ENCODE measurements at places on chromosomes 11 and 22. TPM values are rescaled to one million over a fixed set of nuclear protein-coding genes. Genes with fewer than 3 reads are reported as not detected.

DNA sequence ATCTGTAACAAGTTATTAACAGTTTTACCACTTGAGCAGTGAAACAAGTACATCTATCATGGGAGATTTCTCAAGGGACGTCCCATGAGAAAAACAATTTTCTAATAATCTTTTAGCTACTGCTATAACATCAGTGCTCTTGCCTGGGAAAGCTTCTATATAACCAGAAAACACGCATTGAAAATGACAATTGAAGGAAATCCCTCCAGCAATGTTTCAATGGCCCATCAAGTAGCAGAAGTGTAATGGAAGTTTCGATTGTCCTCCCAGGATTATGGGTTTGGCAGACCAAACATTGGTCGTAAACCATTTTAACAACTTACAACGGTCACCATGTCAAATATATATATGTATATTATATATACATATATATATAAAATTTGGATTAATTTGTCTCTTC, 8.0 kb upstream of the PRR33 start:
- DNase-seq, result no peak
- no peaks in the 10 kb centered on the region for H3K36me3 ChIP-seq
- H3K4me1 ChIP-seq, result no peaks in the 10 kb centered on the region

GRCh38 chr22:20530368-20531153, 23.2 kb downstream of the MED15 start:
- H3K27me3 ChIP-seq, result no peaks in the 10 kb centered on the region
- H3K4me3 ChIP-seq, result no peak overlapping the region
- peak overlapping the region; percentile 94 for H3K27ac ChIP-seq
- peaks cover 13% of the 10 kb centered on the region for H3K36me3 ChIP-seq

DNA sequence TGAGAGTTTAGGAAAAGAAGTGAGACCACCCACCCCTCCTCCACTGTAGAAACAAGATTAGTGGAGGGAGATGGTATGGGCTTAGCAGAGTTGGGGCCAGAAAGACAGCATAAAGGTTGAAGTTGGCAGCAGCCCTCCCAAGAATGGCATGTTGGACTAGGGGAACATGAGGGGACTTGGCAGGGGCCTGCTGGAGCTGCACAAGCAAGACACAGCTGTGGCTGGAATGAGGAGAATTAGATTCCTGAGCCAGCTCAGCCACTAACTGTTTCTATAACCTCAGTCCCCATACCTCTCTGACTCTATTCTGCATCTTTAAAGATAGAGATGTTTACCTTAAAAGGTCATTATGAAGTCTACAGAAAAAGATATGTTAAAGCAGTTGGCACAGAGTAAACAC, 13.2 kb downstream of the MAP6 start:
- H3K27ac ChIP-seq, result no peak overlapping the region
- H3K27me3 ChIP-seq, result no peaks in the 10 kb centered on the region
- no peak overlapping the region for H3K4me3 ChIP-seq
- H3K36me3 ChIP-seq, result no peaks in the 10 kb centered on the region

- peak overlapping the region; percentile 26 for H3K4me3 ChIP-seq
- H3K27me3 ChIP-seq, result no peaks in the 10 kb centered on the region
- peaks cover 48% of the 10 kb centered on the region for H3K4me1 ChIP-seq
- H3K36me3 ChIP-seq, result peaks cover 52% of the 10 kb centered on the region
- H3K27ac ChIP-seq, result peak overlapping the region; percentile 13
Measured at GRCh38 chr11:118635237-118635591, 27.8 kb downstream of the PHLDB1 start.

- DNase-seq, result no peak
- peaks cover 33% of the 10 kb centered on the region for H3K4me1 ChIP-seq
- H3K27ac ChIP-seq, result no peak overlapping the region
- H3K27me3 ChIP-seq, result peaks cover 10% of the 10 kb centered on the region
- peak overlapping the region; percentile 14 for H3K4me3 ChIP-seq
Measured at GRCh38 chr11:2811206-2812091, 74.1 kb downstream of the CDKN1C start.

- H3K27me3 ChIP-seq, result no peaks in the 10 kb centered on the region
- H3K4me3 ChIP-seq, result peak overlapping the region; percentile 88
- H3K36me3 ChIP-seq, result peaks cover 42% of the 10 kb centered on the region
Measured at GRCh38 chr11:62830904-62831519, 839 bp downstream of the STX5 start.

GRCh38 chr11:128480665-128481064, 106.7 kb downstream of the ETS1 start:
- H3K36me3 ChIP-seq, result peaks cover 24% of the 10 kb centered on the region
- peaks cover 80% of the 10 kb centered on the region for H3K4me1 ChIP-seq
- no peaks in the 10 kb centered on the region for H3K27me3 ChIP-seq

GRCh38 chr11:36763187-36763586, 165.2 kb upstream of the RAG2 start:
- no peaks in the 10 kb centered on the region for H3K4me1 ChIP-seq
- H3K27ac ChIP-seq, result no peak overlapping the region
- H3K27me3 ChIP-seq, result no peaks in the 10 kb centered on the region
- no peak for DNase-seq
- no peak overlapping the region for H3K4me3 ChIP-seq
- H3K36me3 ChIP-seq, result no peaks in the 10 kb centered on the region

DNA sequence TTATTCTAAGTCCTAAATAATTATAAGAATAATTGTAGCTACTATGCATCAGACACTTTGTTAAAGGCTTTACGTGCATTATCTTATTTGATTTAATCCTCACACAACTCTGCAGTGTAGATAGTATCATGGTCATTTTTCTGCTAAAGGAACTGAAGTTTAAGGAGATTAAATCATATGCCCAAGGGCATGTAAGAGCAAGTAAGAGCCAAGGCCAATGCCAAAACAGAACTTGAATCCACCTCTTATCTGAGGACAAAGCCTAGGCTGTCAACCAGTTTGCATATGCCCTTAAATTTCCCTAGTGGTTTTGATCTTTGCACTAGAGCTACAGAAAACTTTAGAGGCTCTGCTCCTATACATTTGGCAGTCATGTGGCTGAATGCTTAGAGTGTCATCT, 65.6 kb upstream of the OR5AK2 start:
- no peak overlapping the region for H3K27ac ChIP-seq
- no peaks in the 10 kb centered on the region for H3K4me1 ChIP-seq
- H3K27me3 ChIP-seq, result no peaks in the 10 kb centered on the region

GRCh38 chr11:78061088-78061920, 2.4 kb upstream of the THRSP start:
- peaks cover 5% of the 10 kb centered on the region for H3K4me1 ChIP-seq
- peak overlapping the region; percentile 52 for H3K27ac ChIP-seq
- H3K4me3 ChIP-seq, result no peak overlapping the region
- no peaks in the 10 kb centered on the region for H3K36me3 ChIP-seq
- no peak for DNase-seq

DNA sequence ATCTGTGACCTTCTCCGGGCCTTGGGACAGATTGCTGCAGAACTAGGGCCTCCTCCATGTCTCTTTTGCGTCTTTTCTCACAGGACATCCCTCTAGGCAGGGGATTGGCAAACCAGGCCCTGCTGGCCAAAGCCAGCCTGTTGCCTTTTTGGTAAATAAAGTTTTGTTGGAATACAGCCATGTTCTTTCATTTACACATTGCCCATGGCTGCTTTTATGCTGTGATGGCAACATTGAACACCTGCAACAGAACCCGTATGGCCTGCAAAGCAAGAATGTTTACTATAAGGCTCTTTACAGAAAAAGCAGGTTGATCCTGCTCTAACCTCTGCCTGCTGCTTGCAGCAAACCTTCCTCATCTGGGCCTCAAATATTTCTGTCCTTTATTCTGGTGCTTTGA, 56.8 kb upstream of the B3GAT1 start:
- no peak overlapping the region for H3K27ac ChIP-seq
- DNase-seq, result no peak
- no peak overlapping the region for H3K4me3 ChIP-seq
- H3K27me3 ChIP-seq, result peaks cover 56% of the 10 kb centered on the region
- H3K4me1 ChIP-seq, result peaks cover 4% of the 10 kb centered on the region

GRCh38 chr11:130828741-130829140, 87.5 kb downstream of the SNX19 start:
- peaks cover 15% of the 10 kb centered on the region for H3K4me1 ChIP-seq
- no peak for DNase-seq
- no peaks in the 10 kb centered on the region for H3K36me3 ChIP-seq
- H3K27me3 ChIP-seq, result peaks cover 2% of the 10 kb centered on the region
- H3K27ac ChIP-seq, result no peak overlapping the region

GRCh38 chr11:119706887-119707286, 22.1 kb downstream of the NECTIN1 start:
- H3K4me3 ChIP-seq, result no peak overlapping the region
- H3K4me1 ChIP-seq, result peaks cover 57% of the 10 kb centered on the region
- H3K27me3 ChIP-seq, result no peaks in the 10 kb centered on the region
- DNase-seq, result no peak
- no peak overlapping the region for H3K27ac ChIP-seq
- peaks cover 7% of the 10 kb centered on the region for H3K36me3 ChIP-seq

DNA sequence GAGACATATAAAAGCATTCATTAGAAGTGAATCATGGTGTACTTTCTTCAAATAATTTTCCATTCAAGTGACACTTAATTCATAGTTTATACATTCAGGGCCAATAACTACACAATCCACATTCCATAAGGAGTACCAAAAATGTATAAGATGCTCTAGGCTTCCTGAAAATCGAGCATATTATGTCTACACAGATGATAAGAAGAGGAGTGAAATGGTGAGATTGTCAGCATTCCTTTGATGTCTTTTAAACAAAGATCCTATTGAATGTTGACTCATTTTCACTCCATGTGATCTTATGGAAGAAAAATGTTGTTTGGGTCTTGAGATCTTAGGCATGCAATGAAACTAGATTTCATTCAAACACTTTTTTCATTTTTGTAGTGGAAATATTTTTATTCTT, 843.2 kb downstream of the KCNA4 start:
- H3K4me3 ChIP-seq, result no peak overlapping the region
- H3K27me3 ChIP-seq, result no peaks in the 10 kb centered on the region

- no peaks in the 10 kb centered on the region for H3K4me1 ChIP-seq
- no peak for DNase-seq
- no peak overlapping the region for H3K27ac ChIP-seq
Measured at GRCh38 chr11:26649884-26650283, 72.0 kb downstream of the SLC5A12 start.

DNA sequence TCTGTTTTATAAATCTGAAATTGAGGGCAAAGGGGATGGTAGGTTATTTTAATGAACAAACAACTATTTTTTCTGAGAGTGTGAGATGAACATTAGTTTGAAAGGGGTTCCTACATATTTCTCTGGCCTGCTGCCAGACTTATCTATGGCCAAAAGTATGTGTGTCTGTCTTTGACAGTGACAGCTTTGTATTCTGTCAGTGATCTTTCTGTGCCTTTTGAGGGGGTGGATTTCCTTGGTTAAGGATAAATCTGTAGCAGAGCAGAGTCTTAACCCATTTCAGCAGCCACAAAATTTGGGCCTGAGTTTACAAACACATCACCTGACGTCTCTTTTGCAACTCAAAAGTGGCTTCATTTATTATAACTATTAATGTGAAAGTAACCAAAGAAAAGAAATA, 30.9 kb downstream of the ZFTA start:
- no peaks in the 10 kb centered on the region for H3K36me3 ChIP-seq
- H3K4me3 ChIP-seq, result no peak overlapping the region
- DNase-seq, result no peak
- H3K27ac ChIP-seq, result no peak overlapping the region
- no peaks in the 10 kb centered on the region for H3K27me3 ChIP-seq

DNA sequence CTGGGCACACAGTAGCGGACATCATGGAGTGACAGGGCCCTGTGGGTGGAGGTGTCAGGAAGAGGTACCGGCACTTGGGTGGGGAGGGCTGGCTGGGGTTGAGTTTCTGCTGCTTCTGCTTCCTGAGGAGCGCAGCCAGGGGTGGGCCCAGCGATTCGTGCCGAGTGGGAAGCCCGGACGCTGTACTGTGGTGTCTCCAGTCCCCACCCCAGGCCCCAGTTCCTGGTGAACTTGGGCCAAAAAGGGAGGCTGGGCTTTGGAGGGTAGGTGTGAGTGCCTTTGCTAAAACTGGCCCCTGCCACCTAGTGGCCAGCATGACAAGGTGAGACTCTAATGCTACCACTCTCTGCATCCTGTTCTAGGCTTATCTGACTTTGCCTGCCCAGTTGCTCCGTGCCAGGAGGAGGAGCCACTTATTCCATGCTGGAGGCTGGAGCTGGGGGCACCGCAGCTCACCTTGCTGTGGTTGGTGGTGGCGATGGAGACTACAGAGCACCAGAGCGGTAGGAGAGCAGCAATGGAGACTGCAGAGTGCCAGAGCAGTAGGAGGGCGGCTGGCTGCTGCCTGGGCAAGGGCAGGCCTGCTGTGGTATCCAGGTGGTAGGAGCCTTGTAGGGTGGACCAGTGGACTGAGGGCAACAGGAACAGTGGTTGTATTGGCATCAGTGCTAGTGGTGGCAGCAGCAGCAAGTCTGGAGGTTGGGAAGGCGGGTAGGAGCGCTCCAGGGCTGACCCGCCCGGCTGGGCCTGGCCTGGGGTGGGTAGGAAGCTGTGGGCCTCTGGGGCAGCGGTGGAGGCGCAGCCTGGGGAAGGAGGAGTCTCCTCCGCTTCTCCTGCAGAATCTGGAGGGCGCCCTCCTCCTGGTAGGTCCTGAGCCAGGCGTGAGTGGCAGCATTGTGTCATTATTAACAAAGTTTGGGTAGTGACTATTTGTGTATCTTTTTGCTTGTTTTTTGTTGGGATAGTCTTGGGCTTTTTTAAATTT, 2.2 kb upstream of the RFPL2 start:
- H3K4me1 ChIP-seq, result peaks cover 21% of the 10 kb centered on the region
- no peaks in the 10 kb centered on the region for H3K36me3 ChIP-seq
- DNase-seq, result no peak
- H3K27ac ChIP-seq, result no peak overlapping the region

GRCh38 chr11:65896034-65896999, 3.9 kb downstream of the FOSL1 start:
- H3K27me3 ChIP-seq, result no peaks in the 10 kb centered on the region
- DNase-seq, result no peak
- peaks cover 59% of the 10 kb centered on the region for H3K4me1 ChIP-seq
- no peak overlapping the region for H3K27ac ChIP-seq

The TP53I11 gene
- total RNA-seq, result 58.0 TPM

The TIMP3 gene
- total RNA-seq, result 148 TPM

The POU2AF1 gene
- not detected for total RNA-seq

The CACNA1I gene
- 0.08 TPM for total RNA-seq

The PPFIA1 gene
- 96.5 TPM for total RNA-seq

The OR2D2 gene
- 0.76 TPM for total RNA-seq

The GRK3 gene
- 6.7 TPM for total RNA-seq

The RASL10A gene
- total RNA-seq, result 0.34 TPM

The OR51B5 gene
- not detected for total RNA-seq

The MMP13 gene
- 3.3 TPM for total RNA-seq

The OR51I1 gene
- total RNA-seq, result not detected

Measured in suprapubic skin (tissue), 4 donors.